Stimulated activated CD4-positive, alpha-beta T cell treated with anti-CD3 and anti-CD28 coated beads, Interleukin-2, amount 100 ng/mL, for 24 hours (primary cell): ENCODE measurements at places on chromosomes 4 and X.

DNA sequence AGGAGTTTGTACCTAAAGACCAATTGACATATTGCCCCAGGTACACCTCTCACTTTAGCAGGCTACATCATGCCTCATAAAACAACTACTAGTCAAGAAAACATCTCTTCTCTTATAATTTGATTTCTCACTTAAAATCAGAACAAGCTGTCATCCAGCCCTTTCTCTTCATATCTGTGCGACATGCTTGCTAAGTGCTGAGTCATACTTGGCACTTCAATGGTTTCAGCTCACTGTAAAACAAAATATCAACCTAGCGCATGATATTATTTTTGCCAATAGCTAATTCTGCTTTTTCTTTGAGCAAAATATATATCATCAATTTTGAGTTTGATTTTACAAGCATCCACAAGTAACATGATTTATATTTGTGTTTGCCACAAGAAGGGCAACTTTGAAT is 27.9 kb upstream of the FUNDC1 start:
- DNase-seq: no peak

GRCh38 chr4:1082215-1083182 is 30.9 kb downstream of the RNF212 start:
- no peak for DNase-seq

GRCh38 chr4:28488021-28488420 is 1627.4 kb downstream of the STIM2 start:
- DNase-seq: no peak

- DNase-seq: no peak
Observed at GRCh38 chr4:48931459-48931858, 24.9 kb upstream of the OCIAD2 start.
